ENCODE measurements at places on chromosomes 6 and 20. TPM values are rescaled to one million over a fixed set of nuclear protein-coding genes. Genes with fewer than 3 reads are reported as not detected.

DNA sequence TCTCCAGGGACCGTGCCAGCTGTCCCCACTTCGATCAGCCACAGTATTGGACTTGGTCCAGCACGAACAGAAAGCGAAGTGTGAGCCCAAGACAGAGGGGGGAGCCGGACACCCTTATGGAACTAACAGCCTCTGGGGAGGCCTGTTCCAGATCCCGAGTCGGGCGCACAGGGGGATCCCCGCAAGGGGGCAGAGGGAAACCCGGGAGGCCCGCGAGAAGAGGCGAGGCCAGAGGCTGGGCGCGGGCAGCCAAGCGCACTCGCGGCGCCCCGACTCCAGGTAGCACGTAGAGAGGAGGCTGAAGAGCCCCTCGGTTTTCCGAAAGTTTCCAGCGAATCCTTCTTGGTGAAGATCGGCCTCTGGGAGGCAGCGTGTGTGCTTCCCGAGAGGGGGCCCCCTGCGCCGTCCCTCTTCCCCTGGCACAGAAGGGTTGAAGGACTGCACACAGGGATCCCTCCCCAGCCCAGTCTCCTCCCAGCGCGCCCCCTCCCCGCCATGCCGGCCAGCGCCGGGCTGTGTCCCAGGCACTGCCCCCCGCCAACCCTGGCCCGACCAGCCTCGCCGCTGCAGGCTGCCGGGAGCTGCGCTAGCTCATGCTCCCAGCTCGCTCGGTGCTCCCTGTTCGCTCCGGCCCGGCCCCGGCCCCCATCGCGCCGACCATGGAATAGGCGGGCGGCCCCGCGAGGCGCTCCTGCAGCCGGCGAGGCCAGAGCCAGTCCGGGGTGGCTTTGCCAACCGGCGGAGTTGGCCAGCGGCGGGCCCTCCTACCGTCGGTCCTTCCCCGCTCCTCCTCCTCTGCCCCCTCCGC is 577 bp upstream of the SLC24A3 start:
- DNase-seq, result peak; percentile 52

DNA sequence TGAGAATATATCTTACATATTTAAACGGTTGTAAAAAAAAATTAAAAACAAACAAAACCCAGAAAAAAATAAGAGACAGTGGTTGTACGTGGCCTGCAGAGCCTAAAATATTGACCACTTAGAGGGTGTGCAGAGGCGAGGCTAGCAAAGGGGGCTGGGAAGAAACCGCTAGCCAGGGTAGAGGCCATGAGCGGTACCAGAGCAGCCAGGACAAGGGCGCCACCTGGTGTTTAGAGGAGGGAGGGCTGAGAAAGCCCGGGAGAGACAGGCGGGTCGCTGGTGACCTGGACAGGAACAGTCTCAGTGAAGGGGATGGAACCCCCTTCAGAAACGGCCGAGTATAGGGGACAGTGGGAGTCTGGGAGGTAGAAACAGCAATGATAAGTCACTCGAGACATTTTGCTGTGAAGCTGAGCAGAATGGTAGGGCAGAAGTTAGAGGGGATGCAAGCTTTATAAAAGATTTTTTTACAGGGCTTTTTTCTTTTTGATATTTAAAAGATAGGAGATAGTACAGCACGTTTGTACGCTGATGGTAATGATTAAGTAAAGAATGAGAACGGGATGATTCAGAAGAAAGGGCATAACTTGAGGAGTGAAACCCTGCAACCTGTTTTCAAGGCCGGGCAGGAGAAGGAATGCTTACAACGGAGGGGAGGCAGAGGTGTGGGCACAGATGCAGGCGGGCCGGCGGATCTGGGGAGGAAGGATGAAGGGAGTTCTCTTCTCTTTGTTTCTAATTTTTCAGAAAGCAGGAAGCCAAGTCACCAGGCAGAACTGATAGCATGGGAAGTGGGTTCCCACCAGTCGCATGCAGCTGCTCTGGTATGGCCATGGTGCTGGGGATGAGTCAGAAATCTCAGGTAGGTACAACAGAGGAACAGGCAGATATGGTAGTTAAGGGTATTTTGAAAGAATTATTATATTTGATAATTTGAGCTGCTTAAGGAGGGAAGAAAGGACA is 76.2 kb downstream of the FAM229B start:
- peak; percentile 18 for DNase-seq

GRCh38 chr6:137876547-137876946 is 9.5 kb downstream of the TNFAIP3 start:
- no peak for DNase-seq

DNA sequence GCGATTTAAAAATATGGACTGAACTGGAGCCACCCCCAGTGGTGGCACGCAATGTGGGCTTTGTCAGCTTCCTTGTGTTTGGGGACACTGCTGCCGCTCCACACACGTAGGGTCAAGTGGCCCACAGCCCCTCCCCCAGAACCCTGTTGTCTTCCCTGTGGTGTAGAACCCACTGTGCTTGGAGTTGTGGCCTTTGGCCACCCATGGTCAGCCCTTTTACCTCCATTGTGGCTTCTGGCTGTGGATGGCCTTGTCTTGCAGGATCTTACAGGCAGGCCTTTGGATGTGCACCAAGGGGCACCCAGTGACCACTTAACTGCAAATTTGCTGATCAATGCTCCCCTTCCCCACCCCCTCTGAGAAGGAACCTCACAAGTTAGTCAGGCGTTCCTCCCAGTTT is 2.0 kb upstream of the LEMD2 start:
- no peak for DNase-seq

OR2H1 gene
- under 0.01 TPM for total RNA-seq

RSPH4A gene
- total RNA-seq, result 1.6 TPM

TREM1 gene
- not detected for total RNA-seq

All from frontal cortex (tissue), 4 donors.